ENCODE measurements at places on chromosomes 4 and X.

DNA sequence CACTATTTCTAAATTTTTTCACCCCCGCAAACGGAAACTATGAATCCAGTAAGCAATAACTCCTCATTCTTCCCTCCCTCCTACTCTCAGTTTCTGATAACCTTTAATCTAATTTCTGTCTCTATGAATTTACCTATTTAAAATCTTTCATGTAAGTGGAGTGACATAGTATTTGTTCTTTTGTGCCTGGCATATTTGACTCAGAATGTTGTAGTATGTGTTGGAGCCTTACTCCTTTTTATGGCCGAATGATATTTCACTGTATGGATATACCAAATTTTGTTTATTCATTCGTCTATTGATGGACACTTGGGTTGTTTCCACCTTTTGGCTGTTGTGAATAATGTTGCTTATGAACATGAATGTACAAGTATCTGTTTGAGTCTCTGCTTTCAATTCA, 61.1 kb upstream of the C1GALT1C1 start:
- no peak for DNase-seq

GRCh38 chr4:67080046-67080557, 465.2 kb downstream of the CENPC start:
- DNase-seq = no peak

DNA sequence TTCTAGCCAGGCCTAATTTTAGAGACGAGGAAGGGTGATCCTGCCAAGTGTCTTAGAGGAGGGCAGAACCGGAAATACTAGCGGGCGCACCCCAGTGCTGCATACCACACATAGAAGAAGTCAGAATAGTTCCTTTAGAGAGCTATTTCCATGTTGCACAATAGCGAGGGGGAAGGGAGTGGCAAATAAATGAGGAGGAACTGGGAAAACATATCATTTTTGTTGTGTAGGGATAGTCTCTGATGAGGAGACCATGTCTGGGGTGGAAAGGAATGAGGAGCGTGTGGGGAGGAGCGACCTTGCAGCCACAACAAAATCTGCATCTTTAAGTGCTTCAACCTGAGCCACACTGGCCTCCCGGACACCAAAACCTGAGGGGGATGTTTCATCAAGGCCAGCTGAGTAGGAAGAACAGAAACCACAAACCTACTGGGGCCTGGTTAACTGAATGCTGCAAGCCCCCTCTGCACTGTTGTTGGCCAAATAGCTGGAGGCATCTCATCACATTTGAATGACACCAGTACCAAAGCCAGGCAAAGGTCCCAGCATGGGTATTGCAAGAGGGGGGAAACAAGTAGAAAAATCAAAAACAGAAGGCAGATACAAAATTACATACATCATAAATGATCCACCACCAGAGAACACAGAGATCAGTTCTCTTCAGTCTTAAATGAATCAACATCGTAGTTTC, 26.7 kb upstream of the C1QTNF7 start:
- peak; percentile 73 for DNase-seq

DNA sequence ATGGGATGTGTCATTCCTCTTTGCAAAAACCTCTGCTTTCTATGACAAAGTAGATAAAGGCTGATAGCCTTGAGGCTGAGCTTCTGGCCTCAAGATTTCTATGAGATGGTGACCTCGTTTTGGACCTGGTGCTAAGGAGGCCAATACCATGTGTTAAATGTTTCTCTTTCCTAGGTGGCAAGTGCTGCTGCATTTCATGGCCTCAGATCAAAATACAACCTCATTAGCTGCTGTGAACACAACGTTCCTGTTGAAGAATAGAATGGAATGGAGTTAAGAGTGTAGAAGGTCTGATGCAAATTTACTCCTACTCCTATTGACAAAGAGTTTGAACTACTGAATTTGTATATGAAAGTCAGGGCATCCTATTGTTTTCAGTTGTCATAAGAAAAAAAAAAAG, 112.0 kb downstream of the C4orf51 start:
- no peak for DNase-seq

- no peak for DNase-seq
These were observed 43.2 kb downstream of the ASMT start for GRCh38 chrX:1658071-1658491.

DNA sequence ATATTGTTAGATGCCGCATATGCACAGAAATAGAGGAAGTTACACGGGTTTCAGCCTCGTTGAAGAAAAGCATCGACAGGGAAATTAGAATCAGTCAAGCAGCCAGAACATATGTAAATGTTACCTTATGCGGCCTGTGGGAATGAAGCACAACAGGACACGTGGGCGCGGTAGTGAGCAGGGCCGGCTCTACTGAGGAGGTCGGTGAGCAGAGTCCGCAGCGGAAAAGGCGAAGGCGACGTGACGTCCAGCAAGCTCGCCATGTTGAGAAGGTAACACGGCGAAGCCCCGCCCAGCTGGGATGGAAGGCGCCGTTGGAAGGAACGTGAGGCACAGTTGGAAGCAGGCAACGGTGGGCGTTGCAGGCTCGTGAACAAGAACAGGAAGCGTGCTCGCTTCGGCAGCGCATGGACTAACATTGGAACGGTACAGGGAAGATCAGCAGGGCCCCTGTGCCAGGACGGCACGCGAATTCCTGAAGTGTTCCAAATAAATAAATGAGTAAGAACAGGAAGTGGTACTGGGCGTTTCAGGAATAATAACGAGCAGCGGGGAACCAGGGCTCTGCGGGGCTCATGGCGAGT, 54.6 kb downstream of the MTNR1A start:
- no peak for DNase-seq

DNA sequence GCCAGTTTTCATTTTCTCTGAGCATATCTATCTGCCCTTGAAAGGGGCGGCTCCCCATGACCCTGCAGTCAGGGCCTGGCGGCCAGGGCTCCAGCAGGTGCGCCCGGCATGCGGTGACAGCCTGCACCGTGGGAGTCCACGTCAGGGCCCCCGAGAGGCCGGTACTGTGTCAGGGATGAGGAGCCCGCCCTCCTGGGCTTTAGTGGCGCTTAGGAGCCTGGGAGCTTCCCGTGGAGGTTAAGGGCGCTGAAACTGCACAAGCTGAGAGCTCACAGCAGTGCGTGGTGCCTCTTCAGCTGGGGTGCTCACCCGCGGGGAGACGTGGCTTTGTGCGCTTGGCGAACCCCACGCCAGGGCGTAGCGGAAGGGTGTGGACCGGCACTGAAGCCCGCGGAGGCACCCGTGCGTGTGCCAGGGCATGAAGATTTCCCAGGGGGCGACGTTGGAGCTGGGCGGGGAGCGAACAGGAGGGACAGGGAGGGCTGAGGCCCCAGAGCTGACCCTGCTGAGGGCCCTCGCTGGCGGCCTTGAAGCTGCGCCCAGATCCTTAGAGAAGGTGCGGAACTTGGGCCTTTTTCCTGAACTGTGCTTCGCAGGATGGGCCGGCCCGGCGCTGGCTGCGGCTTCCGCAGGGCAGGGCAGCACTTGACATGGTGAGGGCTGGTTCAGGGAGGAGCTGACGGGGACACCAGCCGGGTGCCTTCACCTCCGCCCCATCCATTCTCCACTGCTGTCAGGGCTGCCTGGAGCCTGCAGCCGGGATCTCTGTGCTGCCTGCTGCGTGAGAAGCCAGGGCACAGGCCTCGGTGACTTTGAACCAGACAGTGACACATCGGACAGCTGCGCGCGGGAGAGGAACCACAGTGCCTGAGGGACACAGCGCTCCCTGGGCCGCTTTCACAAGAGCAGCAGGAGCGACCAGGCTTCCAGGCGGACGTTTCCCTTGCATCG, 32.9 kb downstream of the HTT-AS start:
- DNase-seq = peak; percentile 84

- DNase-seq = no peak
These were observed 54.6 kb upstream of the TENM3 start for GRCh38 chr4:182188622-182189021.

- DNase-seq = no peak
These were observed 11.7 kb upstream of the EXOSC9 start for GRCh38 chr4:121789455-121789854.

GRCh38 chr4:3145234-3145924, 70.9 kb downstream of the HTT start:
- no peak for DNase-seq

GRCh38 chrX:40816906-40817305, 81.6 kb upstream of the MED14 start:
- no peak for DNase-seq

GRCh38 chr4:108173599-108174057, 4.9 kb upstream of the LEF1 start:
- no peak for DNase-seq
